Midbrain (tissue), 1 donor: ENCODE measurements at places on chromosomes 7 and 10.

GRCh38 chr7:111697771-111698170 lies 135.5 kb upstream of the IMMP2L start:
- no peak for DNase-seq

DNA sequence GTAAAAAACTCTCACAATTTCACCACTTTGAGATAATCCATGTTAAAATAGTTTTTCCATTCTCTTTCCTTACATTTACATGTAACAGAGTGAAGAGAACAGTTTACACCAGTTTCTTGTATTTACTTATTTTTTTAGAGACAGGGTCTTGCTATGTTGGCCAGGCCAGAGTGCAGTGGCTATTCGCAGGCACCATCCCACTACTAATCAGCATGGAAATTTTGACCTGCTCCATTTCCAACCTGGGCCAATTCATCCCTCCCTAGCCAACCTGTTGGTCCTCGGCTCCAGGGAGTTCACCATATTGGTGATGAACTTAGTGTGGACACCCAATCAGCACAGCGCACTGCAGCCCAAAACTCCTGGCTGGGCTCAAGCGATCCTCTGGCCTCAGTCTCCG lies 74.1 kb downstream of the LYZL2 start:
- no peak for DNase-seq

GRCh38 chr10:118840071-118840775 lies 85.5 kb upstream of the CACUL1 start:
- DNase-seq = no peak

GRCh38 chr7:72416846-72417245 lies 4.7 kb upstream of the CALN1 start:
- no peak for DNase-seq

DNA sequence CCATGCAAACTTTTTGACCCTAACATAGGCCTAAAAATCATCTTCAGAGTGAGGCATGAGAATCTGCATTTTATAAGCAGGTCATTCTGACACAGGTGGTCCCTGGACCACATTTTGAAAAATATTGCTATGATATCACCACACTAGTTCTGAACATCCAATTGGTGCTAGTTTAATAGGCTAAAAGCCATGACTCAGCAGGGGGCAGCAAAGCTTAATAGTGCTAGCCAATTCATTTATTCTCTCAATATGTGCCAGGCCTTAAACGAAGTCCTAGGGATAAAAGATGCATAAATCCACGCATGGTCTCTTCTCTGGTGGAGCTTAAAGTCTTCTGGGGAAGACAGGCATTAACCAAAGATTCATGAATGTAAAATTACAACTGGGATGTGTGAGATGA lies 10.2 kb upstream of the SLC25A28 start:
- no peak for DNase-seq

DNA sequence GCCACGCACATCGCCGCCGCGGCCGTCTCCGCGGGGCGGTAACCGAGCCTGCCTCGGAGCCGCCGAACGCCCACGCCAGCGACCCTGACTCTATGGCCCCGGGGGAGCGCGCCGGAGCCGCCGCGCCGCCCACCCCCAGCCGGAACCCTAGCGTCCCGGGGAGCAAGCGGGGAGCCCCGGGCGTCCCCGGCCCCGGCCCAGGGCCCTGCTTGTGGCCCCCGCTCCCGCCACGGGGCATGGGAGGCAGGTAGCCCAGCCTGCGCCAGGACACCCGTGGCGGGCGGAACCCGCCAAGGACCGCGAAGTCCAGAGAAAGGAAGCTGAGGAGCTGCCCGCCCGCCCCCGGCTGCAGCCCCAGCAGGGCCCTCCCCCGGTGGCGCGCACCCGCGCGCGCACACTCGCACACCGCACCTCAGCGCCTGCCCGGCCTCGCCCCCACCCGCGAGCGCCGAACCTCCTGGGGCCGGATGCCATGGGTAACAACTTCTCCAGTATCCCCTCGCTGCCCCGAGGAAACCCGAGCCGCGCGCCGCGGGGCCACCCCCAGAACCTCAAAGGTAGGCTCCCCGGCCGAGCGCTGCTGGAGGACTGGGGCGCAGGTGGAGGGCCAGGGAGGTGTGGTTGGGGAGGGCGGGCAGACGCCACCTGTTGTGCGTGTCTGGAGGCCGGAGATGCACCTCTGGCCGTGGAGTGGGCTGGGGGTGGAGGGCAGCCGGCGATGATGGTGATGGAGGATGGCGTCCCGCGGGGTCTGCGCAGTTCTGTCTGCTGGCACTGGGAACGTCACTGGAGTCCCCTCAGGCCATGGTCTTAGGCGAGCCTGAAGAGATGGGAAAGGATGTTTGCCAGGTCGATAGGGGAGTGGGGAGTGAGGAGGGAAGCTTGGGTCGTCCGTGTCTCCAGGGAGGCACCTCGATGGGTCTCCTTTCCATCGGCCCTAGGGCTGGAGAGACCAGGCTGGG lies 692 bp downstream of the NEURL1 start:
- no peak for DNase-seq

GRCh38 chr7:155342313-155342712 lies 44.6 kb downstream of the INSIG1 start:
- no peak for DNase-seq

- peak; percentile 60 for DNase-seq
These were observed 655 bp downstream of the KLHL7 start for GRCh38 chr7:23106057-23106822.

DNA sequence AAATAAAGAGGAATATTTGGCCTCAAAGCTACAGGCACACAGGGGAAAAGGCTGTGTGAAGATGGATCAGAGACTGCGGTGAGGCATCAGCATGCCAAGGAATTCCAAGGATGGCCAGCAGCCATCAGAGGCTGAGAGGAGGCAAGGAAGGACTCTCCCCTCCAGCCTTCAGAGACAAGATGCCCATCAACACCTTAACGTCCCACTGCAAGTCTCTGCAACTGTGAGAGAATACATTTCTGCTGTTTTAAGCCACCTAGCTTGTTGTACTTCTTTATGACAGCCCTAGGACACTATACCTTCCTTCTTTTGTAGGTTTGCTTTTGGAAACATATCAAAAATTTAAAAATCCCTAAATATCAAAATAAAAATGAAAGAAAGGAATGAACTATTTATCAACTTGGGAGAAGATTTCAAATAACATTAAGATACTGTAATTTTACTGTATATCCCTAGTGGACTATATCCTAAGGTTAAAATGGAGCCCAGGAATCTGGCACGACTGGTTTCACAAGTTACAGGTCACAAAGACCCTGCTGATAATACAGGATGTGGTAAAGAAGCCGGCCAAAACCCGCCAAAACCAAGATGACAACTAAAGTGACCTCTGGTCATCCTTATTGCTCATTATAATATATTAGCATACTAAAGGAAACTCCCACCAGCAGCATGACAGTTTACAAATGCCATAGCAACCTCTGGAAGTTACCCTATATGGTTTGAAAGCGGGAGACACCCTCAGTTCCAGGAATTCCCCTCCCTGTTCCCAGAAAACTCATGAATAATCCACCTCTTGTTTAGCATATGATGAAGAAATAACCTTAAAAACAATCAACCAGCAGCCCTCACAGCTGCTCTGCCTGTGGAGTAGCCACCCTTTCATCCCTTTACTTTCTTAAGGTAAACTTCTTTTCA lies 185.2 kb downstream of the AVL9 start:
- no peak for DNase-seq

GRCh38 chr7:155104913-155105312 lies 34.8 kb downstream of the HTR5A start:
- no peak for DNase-seq

DNA sequence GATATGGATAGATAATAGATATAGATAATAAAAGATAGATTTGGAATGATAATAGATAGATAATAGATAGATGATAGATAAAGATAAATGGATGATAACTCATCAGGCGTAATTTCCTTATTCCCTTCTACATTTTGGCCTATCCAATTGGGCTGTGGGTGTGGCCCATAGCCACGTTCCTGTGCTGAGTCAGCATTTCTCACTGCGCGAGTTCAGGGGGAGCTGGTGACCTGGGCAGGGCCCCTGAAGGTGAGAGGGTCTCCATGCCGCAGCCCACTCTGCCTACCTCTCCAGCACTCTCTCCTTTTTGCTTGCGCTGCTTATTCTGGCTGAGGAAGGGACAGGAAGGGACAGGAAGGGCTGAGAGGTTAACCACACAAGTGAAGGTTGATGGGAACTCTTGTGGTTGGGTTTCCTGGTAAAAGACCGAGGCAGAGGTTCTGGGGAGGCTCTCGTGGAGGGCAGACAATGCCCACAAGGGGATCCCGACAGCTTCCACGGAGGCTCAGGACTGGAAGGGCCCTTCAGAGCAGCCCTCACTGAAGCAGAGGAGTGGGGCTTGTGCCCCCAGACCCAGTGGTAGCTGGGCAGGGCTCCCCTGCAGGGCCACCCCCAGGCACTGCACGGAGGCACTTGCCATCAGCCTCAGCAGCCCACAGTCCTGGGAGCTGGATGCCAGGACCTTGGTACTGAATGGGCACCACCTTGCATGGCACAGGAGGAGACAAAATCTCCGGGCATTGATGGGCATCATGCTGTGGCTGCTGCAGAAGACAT lies 247.3 kb upstream of the PITRM1 start:
- no peak for DNase-seq

DNA sequence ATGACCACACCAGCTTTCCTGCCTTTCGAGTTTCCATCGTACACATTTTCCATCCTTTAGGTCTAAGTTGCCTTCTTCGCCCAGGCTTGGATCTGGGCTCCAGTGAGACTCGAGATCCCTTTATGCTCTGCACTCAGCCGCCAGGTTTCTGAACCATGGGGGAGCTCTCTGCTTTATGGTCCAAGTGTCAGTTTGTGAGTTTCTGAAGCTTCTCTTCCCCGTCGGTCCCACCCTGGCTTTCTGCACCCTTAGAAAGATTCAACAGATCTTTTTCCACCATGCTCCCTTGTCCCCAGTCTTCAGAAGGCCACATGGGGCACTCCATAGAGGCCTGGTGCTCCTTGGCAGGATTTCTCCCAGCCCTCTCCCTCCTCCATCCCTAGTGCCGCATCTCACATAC lies 402.0 kb downstream of the PTPRN2 start:
- DNase-seq = no peak

DNA sequence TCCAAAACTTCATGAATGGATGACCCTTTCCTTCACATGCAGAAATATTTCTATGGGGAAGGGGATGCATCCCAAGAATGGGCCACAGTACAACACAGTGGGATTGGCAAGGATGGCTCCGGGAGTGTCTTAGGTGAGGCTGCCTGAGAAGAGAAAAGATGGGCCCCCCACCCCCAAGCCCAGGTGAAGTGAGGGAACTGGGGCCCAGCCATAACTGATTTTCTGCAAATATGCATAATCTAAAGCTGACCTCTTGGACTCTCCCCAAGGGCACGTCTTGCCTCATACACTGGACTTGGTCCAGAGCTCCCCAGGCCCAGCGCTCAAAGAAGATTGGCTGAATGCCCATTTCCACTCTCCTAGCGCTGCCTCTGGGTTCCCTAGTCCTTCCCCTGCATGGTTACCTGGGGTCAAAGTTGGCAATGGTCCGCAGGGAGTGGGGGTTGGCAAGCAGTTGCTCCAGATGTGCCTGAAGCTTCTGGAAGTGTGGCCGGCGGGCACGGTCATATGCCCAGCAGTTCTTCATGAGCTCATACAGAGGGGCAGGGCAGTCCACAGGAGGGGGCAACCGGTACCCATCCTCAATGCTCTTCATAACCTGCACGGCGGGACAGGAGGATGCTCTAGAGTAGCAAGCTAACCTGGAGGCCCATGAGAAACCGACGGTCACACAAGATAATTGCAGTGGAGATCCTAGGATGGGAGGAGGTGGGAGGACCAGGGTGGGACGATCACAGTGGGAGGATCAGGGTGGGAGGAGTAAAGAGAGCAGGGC lies 12.3 kb downstream of the ZYX start:
- no peak for DNase-seq

DNA sequence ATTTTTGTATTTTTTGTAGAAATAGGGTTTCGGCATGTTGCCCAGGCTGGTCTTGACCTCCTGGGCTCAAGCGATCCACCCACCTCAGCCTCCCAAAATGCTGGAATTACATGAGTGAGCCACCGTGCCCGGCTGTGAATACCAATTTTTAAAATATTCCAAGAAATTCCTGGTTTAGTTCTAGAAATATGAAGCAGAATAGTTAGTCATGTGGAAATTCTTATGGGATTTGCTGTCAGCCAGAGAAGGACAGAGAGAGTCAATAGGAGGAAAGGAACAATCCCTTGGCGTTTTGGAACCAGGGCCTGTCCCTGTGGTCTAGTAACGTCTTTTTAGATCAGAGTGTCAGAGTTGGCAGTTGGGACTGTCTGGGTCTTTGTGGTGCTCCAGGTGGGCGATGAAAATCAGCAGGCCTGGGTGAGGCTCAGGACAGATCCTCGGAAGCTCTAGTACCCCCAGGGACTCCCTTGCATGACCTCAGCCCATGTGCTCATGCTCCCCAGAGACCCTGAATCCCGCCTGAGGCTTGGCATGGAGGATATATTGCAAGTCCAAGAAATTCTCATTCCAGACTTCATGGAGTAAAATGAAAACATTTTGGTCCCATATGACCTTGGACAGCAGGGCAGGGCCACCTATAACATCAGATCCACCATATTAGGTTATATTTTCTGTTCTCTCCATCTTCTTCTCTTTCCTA lies 7.8 kb downstream of the NODAL start:
- DNase-seq = no peak

- DNase-seq = no peak
These were observed 49.4 kb downstream of the RGS10 start for GRCh38 chr10:119493155-119493554.

DNA sequence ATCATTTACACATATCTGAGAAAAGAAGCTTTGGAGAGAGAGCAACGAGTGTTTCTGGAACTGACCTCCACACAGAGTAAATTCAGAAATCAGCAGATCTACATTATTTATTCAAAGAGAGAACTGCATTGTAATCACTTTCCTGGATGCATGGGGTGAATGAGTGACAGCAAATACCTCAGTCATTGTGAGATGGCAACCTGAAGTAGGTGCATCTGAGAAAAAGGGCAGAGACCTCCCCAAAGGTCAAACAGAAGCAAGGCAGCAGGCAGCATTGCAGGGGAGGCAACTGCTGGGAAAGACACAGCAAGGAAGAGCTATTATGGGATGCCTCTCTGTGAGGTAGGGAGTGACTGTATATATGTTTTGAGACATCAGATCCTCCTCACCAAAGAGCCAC lies 26.5 kb upstream of the SMIM30 start:
- DNase-seq = no peak

DNA sequence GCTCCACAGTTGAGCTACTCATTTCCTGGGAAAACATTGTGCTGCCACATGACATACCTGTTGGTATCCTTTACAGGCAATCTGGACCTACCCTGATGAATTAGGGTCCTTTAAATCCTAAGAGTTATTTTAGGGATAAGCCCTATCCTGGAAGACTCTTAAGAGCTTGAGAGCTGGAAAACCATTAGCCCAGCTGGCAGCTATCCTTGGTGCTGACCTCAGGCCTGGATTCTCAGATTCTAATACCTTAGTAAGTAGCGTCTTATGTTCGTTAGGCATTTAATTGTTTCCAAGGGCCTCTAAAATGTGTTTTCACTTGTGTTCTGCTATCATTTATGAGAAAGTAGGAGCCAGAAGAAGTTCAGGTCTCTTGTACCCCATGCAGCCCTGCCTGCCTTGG lies 93.0 kb upstream of the SORCS3 start:
- DNase-seq = no peak

GRCh38 chr10:70132098-70133029 lies at the start of gene AIFM2:
AIFM2 (minus strand) TSS chr10:70132825; CDS start chr10:70124084, 8,741 bp downstream.
- no peak for DNase-seq
